ENCODE measurements at places on chromosomes 1 and 21. TPM values are rescaled to one million over a fixed set of nuclear protein-coding genes. Genes with fewer than 3 reads are reported as not detected.

- H3K27me3 ChIP-seq = no peaks in the 10 kb centered on the region
- no peak overlapping the region for H3K4me3 ChIP-seq
- peaks cover 26% of the 10 kb centered on the region for H3K36me3 ChIP-seq
- H3K27ac ChIP-seq = peak overlapping the region; percentile 16
- peaks cover 57% of the 10 kb centered on the region for H3K4me1 ChIP-seq
Observed at GRCh38 chr1:206734499-206735142, 36.0 kb upstream of the IL19 start.

- no peaks in the 10 kb centered on the region for H3K27me3 ChIP-seq
- H3K4me3 ChIP-seq = no peak overlapping the region
- DNase-seq = no peak
- no peaks in the 10 kb centered on the region for H3K4me1 ChIP-seq
Observed at GRCh38 chr1:188642704-188643103, 1814.0 kb downstream of the PLA2G4A start.

DNA sequence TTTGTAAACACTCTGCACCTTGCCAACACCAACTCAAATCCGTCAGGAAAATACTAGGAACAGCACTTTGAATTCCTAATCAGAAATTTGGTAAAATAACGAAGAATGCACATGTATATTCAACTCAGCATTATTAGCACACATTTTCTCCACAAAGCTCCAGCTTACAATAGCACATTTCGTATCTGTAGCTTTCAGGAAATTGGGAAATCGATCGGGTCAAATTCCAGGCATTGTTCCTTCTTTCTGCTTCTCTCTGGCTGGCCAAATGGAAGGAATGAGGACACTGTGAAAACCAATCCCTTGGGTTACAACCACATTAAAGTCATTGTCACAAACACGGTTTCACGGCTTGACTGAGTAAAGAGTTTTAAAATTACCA, 58.6 kb downstream of the NPHP4 start:
- no peaks in the 10 kb centered on the region for H3K27me3 ChIP-seq
- no peak for DNase-seq
- H3K27ac ChIP-seq = no peak overlapping the region

DNA sequence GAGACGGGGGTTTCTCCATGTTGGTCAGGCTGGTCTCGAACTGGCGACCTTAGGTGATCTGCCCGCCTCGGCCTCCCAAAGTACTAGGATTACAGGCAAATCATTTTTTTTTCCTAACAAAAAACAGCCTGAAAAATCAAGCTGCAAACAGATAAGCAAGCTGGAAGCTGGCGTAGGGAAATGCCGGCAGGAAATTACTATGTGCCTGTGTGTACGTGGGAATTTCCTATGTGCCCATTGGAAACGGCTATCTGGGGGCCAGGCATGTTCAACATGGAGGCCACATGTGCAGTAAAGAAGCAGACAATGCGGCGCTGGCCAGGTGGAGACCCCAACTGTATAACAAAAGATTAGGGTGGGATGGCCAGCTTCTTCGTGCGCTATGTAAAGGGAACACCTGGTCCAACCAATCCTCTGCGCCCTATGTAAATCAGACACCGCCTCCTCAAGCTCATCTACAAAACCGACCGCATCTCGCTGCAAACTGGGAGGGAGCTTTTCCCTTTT, 9.1 kb upstream of the AADACL4 start:
- H3K4me3 ChIP-seq = no peak overlapping the region
- no peak for DNase-seq

DNA sequence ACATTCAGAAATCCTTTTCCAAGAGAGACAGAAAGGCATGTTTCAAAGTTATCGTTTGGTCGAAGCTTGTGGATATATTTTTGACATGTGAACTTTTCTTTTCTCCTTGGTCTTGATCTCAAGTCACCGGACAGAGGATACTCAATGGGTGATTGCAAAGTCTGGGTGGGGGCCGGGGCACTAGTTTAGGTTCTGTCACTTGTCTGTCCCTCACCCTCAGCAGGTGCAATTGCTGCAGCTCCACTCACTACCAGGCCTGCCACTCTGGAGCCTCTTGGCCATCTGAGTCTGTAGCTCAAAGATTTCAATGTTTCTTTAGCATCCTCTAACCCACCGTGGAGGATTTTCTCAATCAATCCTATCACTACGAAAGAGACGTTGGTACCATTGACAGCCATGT, 246.0 kb upstream of the C1orf174 start:
- no peak for DNase-seq
- H3K4me1 ChIP-seq = no peaks in the 10 kb centered on the region
- H3K4me3 ChIP-seq = no peak overlapping the region
- H3K27me3 ChIP-seq = peaks cover 10% of the 10 kb centered on the region
- H3K27ac ChIP-seq = no peak overlapping the region

The S100A3 gene
- total RNA-seq = not detected

DNA sequence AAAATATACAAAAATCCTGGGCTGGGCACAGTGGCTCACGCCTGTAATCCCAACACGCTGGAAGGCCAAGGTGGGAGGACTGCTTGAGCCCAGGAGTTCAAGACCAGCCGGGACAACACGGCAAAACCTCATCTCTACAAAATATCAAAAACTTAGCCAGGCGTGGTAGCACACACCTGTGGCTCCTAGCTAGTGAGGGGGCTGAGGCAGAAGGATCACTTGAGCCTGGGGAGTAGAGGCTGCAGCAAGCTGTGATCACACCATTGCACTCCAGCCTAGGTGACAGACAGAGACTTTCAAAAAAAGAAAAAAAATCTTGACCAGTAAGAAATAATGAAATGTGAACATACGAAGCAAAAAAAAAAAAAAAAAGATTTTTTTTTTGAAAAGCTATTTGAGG, 52.1 kb downstream of the ARID4B start:
- H3K27me3 ChIP-seq = no peaks in the 10 kb centered on the region
- H3K27ac ChIP-seq = peak overlapping the region; percentile 70
- H3K4me3 ChIP-seq = no peak overlapping the region
- peaks cover 65% of the 10 kb centered on the region for H3K4me1 ChIP-seq
- DNase-seq = no peak

DNA sequence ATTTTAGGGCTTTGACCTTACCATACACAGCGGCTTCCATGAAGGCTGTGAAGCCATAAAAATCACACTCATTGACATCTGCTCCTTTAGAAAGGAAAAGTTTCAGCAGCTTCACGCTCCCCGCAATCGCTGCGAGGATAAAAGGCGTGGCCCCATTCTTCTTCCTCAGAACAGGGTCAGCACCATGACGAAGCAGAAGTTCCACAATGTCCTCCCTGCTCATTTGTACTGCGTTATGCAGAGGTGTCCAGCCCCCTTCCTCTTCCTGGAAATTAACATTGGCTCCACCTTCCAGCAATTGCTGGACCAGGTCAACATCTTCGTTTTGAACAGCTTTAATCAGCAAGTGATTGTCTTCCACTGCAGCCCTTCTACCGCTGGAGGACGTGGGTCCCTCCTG, 2.7 kb downstream of the RNASEL start:
- H3K4me1 ChIP-seq = peaks cover 60% of the 10 kb centered on the region
- H3K27me3 ChIP-seq = no peaks in the 10 kb centered on the region
- no peak for DNase-seq
- H3K27ac ChIP-seq = no peak overlapping the region
- H3K4me3 ChIP-seq = no peak overlapping the region
